8988T (cell line): ENCODE measurements at places on chromosomes 13 and 19.

DNA sequence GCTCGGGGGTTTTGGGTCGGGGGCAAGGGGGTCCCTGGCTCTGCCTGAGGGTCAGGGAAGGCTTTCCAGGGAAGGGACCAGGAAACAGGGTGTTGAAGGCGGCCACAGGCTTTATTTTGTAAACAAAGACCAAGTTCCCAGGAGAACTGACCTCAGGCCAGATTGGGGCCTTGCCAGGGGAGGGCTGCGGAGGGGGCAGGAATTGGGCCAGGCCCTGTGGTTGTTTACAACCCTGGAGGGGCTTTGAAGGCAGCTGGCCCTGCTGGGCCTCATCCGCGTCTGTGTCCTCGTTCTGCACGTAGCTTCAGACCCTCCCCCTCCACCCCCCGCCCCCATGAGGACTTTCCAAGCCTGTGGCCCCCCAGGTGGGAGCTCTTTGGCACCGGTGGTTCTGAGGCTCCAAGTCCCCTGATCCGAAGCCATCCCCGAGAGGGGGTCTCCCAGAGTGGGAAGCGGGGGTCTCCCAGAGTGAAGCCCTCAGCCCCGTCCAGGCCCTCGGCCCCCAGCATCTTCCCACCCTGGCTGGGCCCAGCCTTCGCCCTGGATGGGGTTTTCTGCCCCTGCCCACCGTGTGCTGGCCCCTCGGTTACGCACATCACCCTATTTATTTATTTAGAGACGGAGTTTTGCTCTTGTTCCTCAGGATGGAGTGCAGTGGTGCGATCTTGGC lies 13.5 kb upstream of the BSG start:
- DNase-seq = no peak

DNA sequence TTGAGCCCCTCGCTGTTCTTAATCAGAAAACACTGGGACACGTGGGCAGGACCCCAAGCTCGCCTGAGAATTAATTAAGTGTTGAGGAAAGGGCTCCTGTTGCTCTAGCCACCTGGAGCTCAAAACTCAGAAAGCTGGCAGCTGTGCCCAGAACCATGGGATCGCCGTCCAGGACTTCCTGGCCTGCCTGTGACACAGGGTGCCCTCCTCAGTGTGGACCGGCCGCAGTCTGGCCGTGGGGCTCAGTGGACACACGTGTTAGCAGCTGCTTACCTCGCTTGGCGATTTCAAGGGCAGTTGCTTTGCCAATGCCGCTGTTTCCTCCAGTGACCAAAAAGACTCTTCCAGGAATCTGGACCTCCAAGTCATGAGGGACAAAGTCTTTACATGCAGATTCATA lies 4.7 kb downstream of the DHRS12 start:
- no peak for DNase-seq

DNA sequence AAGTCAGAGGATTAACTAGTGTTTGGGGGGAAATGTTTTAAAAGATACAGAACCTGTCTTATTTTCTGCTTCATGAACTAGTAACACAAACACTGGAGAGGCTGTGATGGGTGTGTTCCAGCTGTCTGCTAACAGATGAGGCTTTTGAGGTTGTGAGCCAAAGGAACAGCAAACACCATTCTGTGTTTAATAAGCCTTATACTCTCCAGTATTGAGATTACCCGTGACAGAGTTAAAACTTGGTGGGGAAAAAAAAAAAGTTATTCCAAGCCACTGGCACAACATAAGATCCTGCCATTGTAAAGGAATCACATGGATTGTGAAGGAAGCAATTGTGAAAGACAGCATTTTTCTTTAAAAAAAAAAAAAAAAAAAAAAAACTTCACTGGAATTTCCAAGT lies 48.4 kb downstream of the KCTD12 start:
- DNase-seq = no peak

DNA sequence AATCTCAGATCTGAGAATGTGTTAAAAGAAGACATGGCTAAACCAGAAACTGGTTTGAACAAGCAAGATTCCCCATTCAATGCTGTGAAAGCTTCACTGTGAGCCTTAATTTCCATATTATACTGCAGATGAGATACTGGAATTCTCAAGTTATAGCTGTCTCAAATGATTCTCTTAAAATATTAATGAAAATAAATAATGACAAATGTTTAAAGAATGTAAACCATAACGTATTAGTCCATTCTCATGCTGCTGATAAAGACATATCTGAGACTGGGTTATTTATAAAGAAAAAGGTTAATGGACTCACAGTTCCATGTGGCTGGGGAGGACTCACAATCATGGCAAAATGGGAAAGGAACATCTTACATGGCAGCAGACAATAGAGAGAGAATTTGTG lies 667.8 kb downstream of the SLITRK1 start:
- no peak for DNase-seq
